ENCODE measurements at places on chromosomes 12 and 14.
A peak's percentile ranks its signal among the peaks of the same experiment; 100 is the strongest.

GRCh38 chr12:112354399-112354798 lies 27.8 kb downstream of the HECTD4 start:
- DNase-seq = no peak

GRCh38 chr14:81169711-81170103 lies 51.1 kb downstream of the GTF2A1 start:
- DNase-seq = no peak

GRCh38 chr12:30197392-30198057 lies 413.8 kb upstream of the TMTC1 start:
- no peak for DNase-seq

DNA sequence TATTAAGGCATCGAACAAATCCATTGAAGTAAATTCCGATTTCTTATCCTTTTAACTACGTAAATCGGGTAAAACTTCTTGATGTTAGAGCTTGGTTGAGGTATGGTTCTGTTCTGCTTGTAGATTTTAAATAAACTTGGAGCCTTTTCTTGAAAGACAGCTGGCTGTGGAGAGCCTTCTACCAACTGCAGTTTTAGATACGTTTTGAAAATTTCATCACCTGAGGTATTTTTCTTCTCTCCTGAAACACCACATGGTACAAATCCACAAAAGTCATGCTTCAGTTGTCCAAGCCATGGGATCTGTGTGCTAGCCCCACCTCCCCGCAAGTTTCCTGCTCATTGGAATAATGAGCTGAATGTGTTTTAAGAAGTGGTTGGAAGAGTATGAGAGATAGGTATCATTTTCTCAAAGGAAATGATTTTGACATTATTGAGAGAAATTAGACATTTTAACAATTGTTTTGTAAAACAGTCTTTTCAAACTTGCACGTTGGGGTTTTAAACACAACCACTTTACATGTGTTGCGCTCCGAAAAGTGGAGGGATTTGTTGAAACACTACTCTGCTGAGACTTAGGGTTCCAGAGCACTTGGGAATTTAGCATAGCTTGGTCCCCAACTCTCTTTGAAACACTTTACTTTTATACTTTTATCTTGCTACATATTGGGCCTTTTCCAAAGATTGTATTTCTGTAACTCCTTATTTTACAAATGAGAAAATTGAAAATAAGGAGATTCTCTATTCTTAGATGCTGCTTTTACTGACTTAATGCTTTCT lies 1.4 kb downstream of the PPM1A start:
- DNase-seq = no peak

DNA sequence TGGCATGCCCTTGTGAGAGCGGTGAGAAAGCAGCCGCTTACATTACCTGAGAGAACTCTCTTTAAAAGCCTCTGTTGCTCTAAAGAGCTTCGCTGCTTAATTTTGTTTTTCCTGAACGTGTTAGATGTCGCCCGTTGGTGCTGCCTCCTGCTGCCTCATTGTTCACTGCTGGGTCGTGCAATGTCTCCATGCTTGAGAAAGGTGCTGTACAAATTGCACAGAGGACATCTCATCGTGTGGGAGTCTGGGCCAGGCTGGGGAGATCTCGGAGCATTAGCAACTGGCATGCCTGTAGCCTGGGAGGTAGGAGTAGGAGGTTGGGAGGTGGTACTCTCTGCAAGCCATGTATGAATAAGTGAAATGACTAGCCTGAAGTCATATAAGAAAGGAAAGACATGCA lies 686.0 kb downstream of the NOVA1 start:
- no peak for DNase-seq

DNA sequence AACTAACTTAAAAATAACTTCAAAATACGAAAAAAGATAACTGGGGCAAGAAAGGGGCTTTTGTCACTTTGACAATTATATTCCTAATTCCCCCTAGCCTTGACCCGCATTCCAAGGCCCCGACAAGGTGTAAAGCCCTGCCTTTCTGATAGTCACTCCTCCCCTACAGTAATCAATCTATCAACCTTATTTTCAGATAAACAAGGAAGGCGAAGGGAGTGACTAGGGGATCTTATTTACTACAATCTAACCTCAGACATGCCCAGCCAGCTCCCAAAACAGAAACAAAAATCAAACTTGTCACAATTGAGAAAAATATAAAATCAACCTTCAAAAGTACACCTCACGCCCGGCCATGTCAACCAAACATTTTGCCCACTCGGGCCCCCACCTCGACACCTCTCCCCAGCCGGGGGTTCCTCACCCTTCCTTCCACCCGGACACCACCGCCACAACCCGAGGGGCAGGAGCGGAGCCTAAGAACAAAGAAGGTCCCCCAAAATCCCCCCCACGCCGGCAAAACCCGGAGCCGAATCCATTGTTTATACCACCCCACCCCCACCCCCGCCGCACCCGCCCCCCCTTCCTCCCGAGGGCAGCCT lies 562 bp downstream of the ZFYVE1 start:
- no peak for DNase-seq

GRCh38 chr14:59190372-59190771 lies 1.9 kb downstream of the DAAM1 start:
- no peak for DNase-seq

GRCh38 chr14:71532344-71532743 lies 399.9 kb upstream of the RGS6 start:
- no peak for DNase-seq

DNA sequence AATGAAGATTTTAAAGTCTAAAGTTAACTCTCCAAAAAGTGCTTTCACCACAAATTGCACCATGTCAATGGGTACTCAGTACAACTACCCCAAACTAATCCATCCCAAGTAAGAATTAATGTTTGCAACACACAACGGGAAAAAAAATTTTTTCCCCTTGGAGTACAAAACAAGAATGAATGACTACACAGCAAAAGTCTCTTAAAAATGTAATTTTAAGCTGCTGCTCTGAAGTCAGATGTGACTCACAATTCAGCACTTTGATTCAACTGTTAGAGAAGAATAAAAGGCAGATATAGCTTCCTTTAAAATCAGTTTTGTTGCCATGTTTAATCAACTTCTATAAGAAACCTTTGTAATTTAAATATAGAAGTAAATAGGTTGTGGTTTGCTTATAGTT lies 42.5 kb upstream of the VPS33A start:
- DNase-seq = no peak

DNA sequence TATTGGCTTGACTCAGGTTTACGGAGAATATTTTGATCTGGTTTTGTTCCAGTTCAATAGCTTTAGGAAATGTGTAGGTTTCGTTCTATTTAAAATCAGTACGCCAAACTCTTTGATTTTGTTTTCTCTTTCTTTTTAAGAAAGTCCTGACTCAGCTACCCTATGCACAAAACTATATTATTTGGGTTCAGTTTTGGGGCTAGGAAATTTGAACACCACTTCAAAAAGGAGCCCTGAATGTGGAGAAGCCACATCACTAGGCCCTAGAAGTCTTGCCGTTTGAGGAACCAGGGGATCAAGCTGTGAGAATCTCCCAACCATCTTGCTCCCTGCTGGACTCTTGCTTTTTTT lies 168.2 kb upstream of the BCL2L14 start:
- DNase-seq = no peak

DNA sequence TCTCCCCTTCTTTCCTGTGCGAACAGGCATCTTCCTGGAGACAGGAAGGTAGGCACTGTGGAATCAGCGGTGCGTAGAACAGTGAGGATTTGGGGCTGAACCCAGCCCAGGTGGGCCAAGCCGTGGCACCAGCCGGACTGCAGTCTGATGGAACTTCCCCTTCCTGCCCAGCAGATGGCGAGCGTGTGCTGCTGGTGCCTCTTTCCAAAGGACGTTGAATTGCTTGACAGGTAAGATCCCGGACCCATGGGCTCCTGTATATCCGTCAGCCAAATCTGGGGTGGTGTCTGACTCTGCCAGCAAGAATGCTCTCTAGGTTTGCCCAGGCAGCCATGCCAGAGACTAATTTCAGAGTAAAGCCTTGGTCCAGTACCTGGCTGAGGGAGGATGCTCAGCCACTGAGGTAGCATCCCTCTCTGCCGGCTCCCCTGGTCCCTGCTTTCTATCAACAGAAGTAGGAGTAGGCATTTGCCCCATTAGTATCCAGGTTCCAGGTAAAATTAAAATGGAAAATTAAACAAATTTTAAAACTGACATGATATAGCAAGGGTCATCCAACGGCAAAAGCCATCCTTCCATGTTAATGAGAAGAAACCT lies 21.1 kb upstream of the KCNA5 start:
- DNase-seq = peak; percentile 80

- peak; percentile 82 for DNase-seq
Observed at GRCh38 chr14:58171090-58171489, 19.1 kb upstream of the ARMH4 start.

Data from ecto neural progenitor cell (in vitro differentiated cells).